Daoy (cell line): ENCODE measurements at places on chromosomes 5 and 9.
A peak's percentile ranks its signal among the peaks of the same experiment; 100 is the strongest.

DNA sequence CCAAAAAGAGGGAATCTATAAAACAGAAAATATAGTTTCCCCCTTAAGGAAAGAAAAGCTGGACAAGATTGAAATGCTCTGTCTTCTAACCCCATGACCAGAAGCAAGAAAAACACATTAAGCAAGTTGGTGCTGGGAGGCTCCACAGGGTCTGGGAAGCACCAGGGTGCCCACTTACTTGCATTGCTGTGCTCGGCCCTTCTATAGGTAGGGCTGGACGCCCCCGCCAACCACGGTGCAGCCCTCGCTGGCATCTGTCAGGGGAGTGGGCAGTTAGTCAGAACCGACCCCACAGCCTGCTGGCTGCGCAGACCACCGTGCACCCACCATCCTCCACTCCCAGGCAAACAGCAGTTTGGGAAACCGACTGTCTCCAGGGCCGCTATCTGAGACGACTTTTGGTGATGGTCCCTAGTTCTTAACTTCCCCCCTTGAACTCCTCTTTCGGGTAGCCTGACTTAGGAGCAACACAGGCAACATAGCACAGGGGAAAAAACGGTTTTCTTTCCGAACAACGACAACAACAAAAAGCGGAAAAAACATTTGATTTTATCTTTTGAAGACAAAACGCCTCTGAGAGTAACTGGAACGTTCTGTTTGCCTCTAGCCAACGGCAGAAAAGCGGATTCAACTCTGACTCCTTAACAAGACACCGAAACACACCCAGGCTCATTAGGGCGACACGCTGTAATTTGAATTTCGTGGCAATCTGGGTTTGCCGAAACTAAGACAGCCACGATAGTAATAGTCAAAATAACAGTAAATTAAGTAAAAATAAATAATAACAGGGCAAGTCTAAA is 3.9 kb downstream of the IRX2 start:
- peak; percentile 40 for DNase-seq

DNA sequence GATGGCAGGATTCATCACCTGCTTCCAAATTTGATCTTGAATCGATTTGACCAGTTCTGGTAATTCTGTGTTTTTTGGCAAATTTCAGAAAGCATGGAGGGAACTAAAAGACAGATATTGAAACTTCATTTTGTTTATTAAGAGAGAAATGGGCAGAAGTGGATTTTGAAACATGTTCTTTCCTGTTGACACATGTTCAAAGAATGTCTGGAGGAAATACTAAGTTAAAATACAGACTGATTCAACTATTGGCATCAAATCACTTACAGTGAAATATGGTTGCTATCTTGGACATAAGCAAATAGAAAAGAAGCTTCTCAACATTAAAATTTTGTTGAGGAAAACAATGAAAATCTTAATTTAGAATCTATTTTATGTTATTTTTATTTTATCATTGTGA is 19.3 kb upstream of the GZMK start:
- no peak for DNase-seq

DNA sequence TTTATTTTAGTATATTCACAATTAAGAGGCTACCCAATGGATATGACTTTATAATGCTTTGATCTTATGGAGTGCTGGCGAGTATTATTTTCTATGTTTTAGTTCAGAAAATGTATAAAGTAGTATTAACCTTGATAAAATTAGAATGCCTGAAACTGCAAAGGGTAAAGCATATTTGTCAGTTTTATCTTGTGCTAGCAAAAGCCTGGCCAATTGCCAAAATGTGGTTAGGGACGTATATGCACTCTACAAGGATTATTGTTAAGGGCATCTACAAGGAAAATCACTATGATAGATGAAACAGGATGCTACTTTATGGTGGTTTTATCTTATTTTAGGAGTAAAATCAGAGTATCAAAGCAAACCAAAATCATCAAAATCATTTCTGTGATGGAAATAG is 281.7 kb downstream of the CCDC171 start:
- no peak for DNase-seq

DNA sequence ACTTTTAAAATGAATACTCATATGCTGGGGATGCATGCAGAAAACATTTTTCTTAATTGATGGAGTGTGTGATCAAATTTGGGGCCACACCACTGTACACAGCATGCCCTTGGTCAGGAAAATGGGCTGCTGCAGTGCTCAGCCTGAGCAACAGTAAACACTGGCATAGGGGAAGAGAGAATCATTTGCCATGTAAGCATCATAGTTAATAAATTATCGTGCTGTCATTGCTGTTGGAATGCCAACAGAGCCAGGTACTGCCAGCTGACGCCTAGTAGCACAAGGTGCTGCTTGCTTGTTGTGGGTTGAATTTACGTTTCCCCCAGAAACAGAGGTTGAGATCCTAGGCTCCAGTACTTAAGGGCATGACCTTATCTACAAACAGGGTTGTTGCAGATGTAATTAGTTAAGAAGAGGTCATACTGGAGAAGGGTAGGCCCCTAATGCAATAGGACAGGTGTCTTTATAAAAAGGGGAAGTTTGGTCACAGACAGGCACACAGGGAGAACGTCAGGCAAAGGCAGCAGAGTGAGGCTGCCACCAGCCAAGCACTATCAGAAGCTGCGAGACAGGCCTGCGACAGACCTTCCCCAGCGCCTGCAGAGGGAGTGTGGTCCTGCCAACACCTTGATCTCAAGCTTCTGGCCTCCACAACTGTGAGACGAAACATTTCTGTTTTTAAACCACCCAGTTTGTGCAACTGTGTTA is 25.3 kb downstream of the DAP start:
- DNase-seq, result no peak

- DNase-seq, result no peak
Observed at GRCh38 chr5:89972901-89973300, 436.7 kb downstream of the CETN3 start.

- no peak for DNase-seq
Observed at GRCh38 chr5:180130876-180131740, 59.5 kb upstream of the RNF130 start.
